Activated naive CD4-positive, alpha-beta T cell treated with anti-CD3 and anti-CD28 coated beads, Interleukin-2, amount 10 ng/mL, durations not matched to agents 5 hours and 36 hours (primary cell): ENCODE measurements at places on chromosomes 1 and 21. TPM values are rescaled to one million over a fixed set of nuclear protein-coding genes. Genes with fewer than 3 reads are reported as not detected.

The RNASEL gene
- total RNA-seq: 5.8 TPM

The RGS4 gene
- total RNA-seq: not detected

The ACTN2 gene
- total RNA-seq: not detected

The PCP4L1 gene
- total RNA-seq: 0.71 TPM

The KRTAP21-2 gene
- not detected for total RNA-seq

The CD244 gene
- 0.55 TPM for total RNA-seq

The SHISAL2A gene
- total RNA-seq: 27.3 TPM

The GFI1 gene
- 39.5 TPM for total RNA-seq

The CD164L2 gene
- not detected for total RNA-seq

The LCE2C gene
- total RNA-seq: not detected

The CAMSAP2 gene
- 1.0 TPM for total RNA-seq

The C1orf167 gene
- total RNA-seq: not detected

The SCAMP3 gene
- total RNA-seq: 83.3 TPM

The SPATA17 gene
- total RNA-seq: not detected

The C1orf141 gene
- not detected for total RNA-seq

The C1orf185 gene
- not detected for total RNA-seq

The CNN3 gene
- total RNA-seq: 8.2 TPM

The LRRN2 gene
- total RNA-seq: not detected

The PLA2G4A gene
- not detected for total RNA-seq

The AVPR1B gene
- not detected for total RNA-seq

The TENT5C gene
- 22.2 TPM for total RNA-seq

The RASAL2 gene
- total RNA-seq: not detected

The TBX19 gene
- total RNA-seq: 1.6 TPM

The PHACTR4 gene
- total RNA-seq: 24.5 TPM

The LRRC38 gene
- total RNA-seq: not detected

The THAP3 gene
- 19.2 TPM for total RNA-seq

The BMP8B gene
- total RNA-seq: 0.19 TPM

The RIMKLA gene
- total RNA-seq: 1.4 TPM

The SLC44A3 gene
- not detected for total RNA-seq

The TACSTD2 gene
- total RNA-seq: not detected

The BACE2 gene
- 1.1 TPM for total RNA-seq

The DNAH14 gene
- total RNA-seq: not detected

The LAMB3 gene
- total RNA-seq: 0.96 TPM

The COL8A2 gene
- not detected for total RNA-seq

The KRTAP19-1 gene
- not detected for total RNA-seq

The SAMD13 gene
- total RNA-seq: 0.40 TPM

The ALX3 gene
- not detected for total RNA-seq

The ELAPOR1 gene
- 2.3 TPM for total RNA-seq

The IGSF9 gene
- not detected for total RNA-seq

The AMY2B gene
- 12.1 TPM for total RNA-seq

The HES3 gene
- total RNA-seq: not detected

The PRAMEF9 gene
- total RNA-seq: not detected

The GBP2 gene
- total RNA-seq: 299 TPM

The KCNK2 gene
- not detected for total RNA-seq

The CHODL gene
- total RNA-seq: not detected

The OR2T29 gene
- not detected for total RNA-seq

The ADGRL4 gene
- not detected for total RNA-seq

The RO60 gene
- 61.4 TPM for total RNA-seq

The ITGB3BP gene
- 39.7 TPM for total RNA-seq

The AIDA gene
- 67.7 TPM for total RNA-seq

The LRRC3 gene
- total RNA-seq: 4.0 TPM

The AMIGO1 gene
- total RNA-seq: 7.0 TPM

The SMYD3 gene
- total RNA-seq: 21.3 TPM

The FAM43B gene
- not detected for total RNA-seq
